Right lung (tissue), 10 donors: ENCODE measurements at places on chromosomes 6 and 20. TPM values are rescaled to one million over a fixed set of nuclear protein-coding genes. Genes with fewer than 3 reads are reported as not detected.

CGA gene
- polyA plus RNA-seq = 0.53 TPM

GRCh38 chr6:71168233-71168765 is 120.3 kb upstream of the OGFRL1 start:
- DNase-seq = no peak

GRCh38 chr20:52991830-52992229 is 19.7 kb downstream of the TSHZ2 start:
- no peak for DNase-seq

DNA sequence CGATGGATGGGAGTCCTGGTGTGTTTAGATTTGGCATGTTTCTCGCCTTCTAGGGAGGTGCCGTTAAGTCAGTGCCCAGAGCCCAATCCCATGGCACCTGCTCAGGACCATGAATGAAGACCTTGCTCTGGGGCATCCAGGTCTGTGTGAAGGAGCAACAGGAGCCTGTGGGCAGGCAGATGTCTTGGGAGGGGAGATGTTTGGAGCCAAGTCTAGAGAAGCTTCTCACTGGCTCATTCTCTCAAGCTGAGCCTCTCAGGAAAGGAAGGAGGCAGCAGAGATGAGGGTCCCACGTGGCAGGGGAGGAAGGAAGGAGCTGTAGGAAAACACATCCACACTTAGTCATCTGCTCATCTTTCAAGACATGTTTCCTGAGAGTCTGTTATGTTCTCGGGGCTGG is 9.5 kb upstream of the SIRPB1 start:
- no peak for DNase-seq

- DNase-seq = no peak
Observed at GRCh38 chr6:54737247-54737646, 109.3 kb upstream of the FAM83B start.

- no peak for DNase-seq
Observed at GRCh38 chr6:56497240-56497639, 145.4 kb downstream of the DST start.

DNA sequence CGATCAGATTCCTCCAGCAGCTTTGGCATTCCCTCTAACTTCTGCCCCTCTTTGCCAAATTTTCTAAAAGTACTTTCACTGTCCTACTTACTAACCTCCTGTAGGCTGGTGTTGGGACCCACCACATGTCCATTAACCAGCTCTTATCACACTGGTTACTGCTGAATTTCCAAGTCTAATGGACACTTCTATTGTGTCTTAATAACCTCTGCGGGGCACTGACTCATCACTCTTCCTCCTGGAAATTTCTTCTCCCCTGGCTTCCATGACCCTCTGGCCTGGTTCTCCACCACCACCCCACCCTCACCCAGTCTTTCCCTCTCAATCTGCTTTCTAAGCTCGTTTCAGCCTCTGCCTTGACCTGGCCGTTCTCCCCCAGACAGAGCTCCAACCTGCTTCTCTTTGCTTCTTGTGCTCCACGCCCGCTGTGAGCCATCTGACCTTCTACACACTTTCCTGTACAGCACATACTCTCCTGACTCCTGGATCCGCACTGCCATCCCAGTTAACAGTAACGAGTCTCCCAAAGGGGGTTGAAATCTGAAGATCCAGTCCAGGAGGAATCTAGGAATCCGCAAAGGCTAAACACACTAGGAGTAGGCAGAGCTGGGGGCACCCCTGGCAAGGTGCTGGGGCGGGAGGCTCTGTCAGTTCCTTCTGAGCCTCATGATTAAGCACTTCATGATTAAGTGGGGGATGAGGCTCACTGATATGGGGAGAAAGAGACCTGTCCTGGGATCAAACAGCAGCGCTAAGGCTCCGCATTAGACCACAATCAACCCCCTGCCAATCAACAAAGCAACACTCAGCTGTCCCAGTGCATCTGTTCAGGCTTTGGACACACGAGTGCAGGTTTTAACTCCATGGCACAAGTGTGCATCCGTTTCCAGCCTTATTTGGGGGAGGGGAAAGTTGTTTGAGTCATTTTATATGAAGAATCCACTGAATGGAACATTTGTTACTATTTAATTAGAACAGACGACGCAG is 146.3 kb downstream of the LY86 start:
- DNase-seq = no peak

FGD2 gene
- 4.2 TPM for polyA plus RNA-seq

DLK2 gene
- 1.8 TPM for polyA plus RNA-seq

DNA sequence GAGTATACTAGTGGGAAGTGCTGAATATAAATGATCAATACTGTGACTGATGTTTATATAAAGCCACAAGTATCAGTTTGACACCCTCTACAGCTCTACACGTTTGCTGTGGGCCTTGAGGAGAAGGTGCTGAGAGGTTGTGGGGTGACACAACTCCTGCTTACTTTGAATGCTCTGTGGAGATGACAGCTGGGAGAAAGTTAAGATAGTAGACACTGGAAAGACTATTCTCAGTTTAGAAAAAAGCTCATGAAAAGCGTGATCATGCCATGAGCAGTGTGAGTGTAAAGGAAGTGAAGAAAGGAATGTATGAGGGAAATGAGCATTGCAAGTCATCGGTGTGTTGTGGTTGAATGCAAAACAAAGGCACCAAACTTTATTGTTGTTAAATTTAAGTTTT is 215.8 kb downstream of the UTRN start:
- DNase-seq = no peak

PSORS1C1 gene
- polyA plus RNA-seq = 0.70 TPM

DNA sequence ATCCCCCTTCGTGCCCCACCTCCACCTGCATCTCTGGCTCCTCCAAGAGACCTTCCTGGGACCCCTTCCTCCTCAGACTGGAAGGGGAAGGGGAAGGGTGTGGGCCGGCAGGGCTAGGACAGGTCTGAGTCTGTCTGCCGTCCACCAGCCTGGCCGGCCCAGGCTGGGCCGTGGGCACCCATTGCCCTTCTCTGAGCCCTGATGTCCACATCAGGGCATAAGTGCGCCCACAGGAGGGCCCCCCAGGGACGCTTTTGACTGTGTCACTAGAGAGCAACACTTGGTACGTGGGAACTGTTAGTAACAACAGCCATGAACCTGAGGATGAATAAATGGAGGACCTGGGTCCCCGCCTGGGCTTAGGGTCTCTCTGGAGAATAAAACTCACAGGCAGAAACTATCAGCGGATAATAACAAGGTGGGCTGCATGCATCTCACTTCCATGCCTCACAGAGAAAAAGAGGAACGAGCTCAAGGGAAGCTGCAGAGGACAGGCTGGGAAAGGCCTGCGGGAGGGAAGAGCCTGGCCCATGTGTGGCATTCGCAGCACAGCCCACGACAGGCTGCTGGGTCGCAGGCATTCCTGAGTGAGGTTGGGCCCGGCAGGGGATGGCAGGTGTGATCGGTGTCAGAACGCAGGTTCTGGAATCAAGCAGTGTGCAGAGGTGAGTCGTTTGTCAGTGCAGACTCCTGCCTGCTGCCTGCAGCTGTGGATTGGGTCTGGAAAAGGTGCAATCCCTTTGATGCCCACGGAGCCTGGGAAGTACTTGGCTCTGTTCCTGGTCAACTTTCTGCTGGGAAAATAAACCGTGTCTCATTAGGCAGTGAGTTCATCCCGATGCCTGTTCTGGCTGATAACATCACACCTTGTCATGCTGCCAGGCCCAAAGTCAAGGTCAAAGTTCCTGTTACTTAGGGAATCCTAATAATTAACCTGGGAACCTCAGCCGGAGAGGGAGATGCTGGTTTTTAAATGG is 60.9 kb downstream of the BCAS4 start:
- no peak for DNase-seq

- no peak for DNase-seq
Observed at GRCh38 chr6:148857798-148858390, 111.1 kb downstream of the UST start.

GRCh38 chr6:84524636-84525035 is 239.8 kb downstream of the TBX18 start:
- no peak for DNase-seq

LAMA2 gene
- polyA plus RNA-seq = 54.6 TPM

DNA sequence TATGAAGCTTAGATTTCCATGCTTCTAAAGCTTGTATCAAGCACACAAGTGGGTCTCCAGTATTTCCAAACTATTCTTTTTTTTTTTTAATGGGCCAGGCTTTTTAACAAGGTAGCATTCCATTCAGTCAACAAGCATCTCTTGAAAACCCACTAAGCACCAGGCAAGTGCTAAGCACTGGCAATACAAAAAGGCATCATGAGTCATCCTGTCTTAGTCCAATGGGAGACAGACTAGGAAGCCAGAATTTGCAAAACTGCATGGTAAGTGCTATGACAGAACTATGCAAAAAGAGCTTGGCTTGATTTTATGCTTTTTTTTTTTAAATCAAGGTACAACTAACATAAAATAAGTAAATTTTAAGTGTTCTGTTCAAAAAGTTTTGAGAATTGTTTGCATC is 109.3 kb upstream of the DST start:
- DNase-seq = no peak

SLC17A3 gene
- not detected for polyA plus RNA-seq

DNA sequence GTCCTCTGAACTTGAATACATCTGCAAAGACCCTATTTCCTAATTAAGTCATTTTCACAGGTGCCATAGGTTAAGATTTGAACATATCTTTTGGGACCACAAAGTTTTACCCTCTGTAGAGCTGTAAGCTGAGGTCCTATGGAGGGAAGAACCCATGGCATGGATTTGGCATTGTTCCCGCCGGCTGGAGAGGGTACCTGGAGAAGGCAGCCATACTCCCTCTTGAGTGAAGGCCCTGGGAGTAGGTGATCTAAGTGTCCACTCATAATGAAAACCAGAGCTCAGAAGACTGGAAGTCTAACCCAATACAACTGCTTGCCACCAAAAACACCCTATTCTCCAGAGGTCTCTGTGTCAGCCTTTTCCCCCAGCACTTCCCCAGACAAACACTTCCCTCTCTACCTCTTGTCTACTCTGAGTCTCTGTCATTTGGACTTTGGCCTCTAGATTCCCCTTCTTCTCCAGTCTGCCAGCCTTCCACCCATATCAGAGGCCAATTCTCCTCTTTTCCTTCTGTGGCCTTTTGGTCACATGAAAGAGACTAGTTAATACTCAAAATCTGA is 363.9 kb downstream of the MAFB start:
- DNase-seq = no peak

- no peak for DNase-seq
Observed at GRCh38 chr6:106142876-106143431, 56.8 kb downstream of the PRDM1 start.

TREM2 gene
- polyA plus RNA-seq = 0.30 TPM

GRCh38 chr6:39309942-39310531 is 4.2 kb downstream of the KCNK17 start:
- DNase-seq = no peak

SNHG17 gene
- 33.1 TPM for polyA plus RNA-seq

GPSM3 gene
- 18.1 TPM for polyA plus RNA-seq

DNA sequence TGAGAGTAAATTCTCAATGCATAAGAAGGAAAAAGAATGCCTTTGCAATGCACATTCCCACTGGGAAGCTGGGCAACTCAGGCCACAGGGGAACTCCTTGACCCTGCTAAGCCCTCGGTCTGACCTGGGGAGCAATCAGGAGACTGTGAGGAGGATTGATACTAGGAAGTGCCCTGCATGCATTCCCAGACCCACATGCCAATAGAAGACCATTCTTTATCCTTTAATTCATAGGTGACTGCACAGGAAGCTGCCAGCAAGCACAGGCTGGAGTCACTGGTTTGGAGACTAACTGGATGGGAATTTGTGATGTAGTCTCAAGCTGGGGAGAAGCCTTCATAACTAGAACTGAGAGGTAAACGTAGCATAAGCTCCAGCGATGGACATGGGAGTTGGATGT is 1012.7 kb downstream of the EYS start:
- DNase-seq = no peak

DNA sequence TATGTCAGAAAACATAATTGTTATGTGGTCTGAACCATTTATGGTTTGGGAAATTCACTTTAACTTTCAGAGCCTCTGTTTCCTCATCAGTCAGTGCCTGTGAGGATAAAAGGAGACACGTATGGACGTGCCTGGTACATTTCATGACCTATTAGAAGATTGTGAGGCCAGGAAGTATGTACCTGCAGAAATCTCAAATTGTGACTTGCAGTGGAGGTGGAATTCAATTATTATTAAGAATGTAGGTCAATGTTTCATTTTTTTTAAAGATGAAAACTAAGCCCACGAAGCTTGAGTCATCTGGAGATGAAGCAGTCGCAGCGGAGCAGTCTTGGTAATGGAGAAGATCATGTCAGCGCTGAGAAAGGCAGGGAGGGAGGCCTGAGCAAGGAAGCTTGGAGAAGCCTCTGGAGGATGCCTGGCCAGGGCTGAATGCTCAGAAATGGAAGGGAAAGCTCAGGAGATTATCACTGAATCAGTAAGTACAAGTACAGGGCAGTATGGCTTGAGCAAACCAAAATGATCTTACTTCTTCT is 3.9 kb upstream of the DSE start:
- no peak for DNase-seq
